Activated CD4-positive, alpha-beta T cell treated with anti-CD3 and anti-CD28 coated beads, Interleukin-2, Interleukin-4, amounts not matched to agents 100 ng/mL and 50 ng/mL, durations not matched to agents 16 hours and 8 hours (primary cell): ENCODE measurements at places on chromosomes 13 and 19.

DNA sequence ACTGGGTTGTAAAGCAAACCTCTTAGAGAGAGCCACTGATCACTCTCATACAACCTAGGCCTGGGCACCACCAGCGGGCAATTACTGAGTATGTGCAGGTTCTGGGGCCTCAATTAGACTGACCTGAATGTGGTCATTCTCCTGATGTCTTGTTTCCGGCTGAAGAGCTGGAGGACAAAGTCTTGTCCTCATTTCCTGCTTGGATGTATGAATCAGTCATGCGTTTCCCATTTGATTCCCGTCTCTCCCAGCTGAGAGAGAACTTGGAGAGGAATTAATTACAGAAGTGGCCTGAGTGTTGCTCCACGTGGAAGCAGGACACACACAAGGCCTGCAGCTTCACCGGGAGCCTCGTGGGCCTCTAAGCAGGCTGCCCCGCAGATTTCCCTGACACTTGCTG lies 799.3 kb upstream of the ARGLU1 start:
- DNase-seq = no peak

- no peak for DNase-seq
Observed at GRCh38 chr19:58277748-58278540, 811 bp upstream of the ZNF8 start.

GRCh38 chr13:97359181-97360057 lies 74.5 kb upstream of the RAP2A start:
- peak; percentile 68 for DNase-seq

GRCh38 chr19:17209126-17210036 lies 5.8 kb upstream of the USE1 start:
- DNase-seq = peak; percentile 50

DNA sequence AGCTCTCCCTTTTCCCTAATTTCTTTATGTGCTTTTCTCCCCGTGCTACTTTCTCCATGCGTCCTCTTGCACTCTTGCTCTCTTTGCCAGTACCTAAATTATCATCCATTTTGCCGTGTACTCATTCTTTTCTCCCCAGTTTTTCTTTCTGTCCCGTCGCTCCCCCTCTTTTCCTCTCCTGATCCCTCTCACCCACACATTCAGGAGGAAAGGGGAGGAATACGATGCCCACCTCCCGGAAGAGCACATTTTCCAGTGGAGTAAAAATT lies 821 bp downstream of the ZNF616 start:
- no peak for DNase-seq

DNA sequence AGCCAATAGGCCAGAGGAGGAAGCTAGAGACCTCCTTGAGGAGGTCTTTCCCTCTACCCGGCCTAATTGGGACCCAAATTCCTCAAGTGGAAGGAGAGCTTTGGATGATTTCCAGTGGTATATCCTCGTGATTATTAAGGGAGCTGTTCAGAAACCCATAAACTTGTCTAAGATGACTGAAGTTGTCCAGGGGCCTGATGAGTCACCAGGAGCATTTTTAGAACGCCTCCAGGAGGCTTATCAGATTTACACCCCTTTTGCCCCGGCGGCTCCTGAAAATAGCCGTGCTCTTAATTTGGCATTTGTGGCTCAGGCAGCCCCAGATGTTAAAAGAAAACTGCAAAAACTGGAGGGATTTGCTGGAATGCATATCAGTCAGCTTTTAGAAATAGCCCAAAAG lies 198.1 kb downstream of the ZNF486 start:
- DNase-seq = no peak

- DNase-seq = no peak
Observed at GRCh38 chr13:30292325-30292724, 15.0 kb downstream of the KATNAL1 start.

GRCh38 chr13:30963791-30964190 lies 31.3 kb downstream of the TEX26 start:
- no peak for DNase-seq

DNA sequence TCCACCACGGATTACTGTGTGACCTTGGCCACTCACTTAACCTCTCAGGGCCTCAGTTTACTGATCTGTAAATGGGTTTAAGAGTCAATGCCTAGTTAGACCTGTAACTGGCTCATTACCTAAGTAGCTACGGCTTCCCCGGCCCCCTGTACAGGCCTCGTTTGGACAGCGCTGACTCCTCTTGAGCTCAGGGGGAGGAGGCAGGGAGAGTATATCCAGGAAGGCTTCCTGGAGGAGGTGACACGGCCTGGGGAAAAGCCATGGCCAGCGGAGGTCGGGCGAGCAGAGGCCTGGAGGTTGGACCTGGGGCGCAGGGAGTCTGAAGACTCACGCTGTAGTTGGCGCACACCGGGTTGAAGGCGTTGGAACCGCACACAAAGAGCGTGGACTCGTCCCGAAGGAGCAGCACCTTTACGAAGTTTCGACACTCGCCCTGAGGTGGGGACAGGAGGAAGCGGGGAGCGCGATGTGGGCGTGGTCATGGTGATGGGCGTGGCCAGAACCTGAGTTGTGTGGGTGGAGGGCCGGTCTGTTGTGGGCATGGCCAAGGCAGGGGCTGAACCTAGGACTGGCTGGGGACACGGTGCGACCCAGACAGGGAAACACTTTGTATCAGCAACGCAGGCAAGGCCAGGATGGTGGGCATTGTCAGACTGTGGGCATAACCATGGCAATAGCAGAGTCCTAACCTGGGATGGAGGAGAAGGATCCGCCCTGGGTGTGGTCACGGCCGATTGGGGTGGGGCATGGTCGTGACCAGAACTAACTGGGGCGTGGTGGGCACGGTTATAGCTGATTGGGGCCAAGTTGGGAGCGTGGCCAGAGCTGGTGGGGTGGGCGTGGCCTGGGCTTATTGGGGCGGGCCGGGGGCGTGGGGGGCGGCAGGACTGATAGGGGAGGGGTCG lies 3.6 kb downstream of the SEMA6B start:
- DNase-seq = no peak

DNA sequence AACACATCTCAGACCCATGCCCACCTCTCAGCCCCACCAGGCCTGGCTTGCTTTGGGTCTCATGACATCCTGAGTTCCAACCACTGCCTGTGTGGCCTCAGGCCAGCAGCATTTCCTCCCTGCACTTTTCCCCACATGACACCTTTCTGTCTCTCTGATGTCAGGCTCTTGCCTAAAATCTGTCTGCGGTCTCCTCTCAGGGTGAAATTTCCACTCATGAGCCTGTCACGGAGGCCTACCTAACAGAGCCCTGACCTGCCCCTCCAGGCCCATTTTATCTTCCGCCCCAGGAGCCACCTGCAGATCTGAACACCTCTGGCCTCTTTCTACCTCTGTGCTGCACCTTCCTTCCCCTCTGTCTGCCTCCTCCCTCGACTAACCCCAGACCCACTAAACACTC lies 93.5 kb downstream of the ZDHHC20 start:
- DNase-seq = no peak

DNA sequence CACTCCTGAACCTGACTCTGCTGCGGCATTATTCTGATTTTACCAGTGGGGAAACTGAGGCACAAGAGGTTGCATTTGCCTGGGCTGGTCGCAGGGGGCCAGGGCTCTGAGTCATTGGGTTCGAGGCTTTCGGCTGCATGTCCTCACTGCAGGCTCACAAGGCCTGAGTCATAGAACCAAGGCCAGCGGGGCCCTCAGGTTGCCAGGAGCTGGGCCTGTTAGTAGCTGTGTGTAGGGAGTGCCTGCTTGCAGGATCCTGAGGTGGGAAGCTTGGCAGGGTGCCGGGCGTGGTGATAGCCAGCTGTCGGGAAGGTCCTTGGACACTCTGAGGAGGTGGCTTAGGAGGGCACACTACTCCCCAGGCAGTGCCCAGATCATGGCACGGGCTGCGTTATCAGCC lies 21.6 kb upstream of the F2RL3 start:
- no peak for DNase-seq

DNA sequence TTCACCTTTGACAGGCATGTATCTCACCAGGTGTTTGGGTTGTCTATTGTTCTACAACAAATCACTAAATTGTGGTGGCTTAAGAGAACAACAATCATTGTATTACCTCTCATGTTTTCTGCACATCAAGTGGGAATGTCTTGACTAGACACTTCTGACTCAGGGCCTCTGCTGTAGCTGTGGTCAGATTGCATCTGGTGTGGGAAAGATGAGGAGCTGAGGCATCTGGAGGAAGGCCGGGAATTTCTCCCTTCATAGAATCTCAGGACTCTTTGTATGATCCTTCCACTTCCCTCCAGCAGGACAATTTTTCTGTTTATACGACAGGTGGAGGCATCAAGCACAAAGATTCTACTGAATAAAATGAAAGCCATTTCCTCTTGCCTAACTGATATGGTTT lies 511.8 kb upstream of the NBEA start:
- DNase-seq = no peak

DNA sequence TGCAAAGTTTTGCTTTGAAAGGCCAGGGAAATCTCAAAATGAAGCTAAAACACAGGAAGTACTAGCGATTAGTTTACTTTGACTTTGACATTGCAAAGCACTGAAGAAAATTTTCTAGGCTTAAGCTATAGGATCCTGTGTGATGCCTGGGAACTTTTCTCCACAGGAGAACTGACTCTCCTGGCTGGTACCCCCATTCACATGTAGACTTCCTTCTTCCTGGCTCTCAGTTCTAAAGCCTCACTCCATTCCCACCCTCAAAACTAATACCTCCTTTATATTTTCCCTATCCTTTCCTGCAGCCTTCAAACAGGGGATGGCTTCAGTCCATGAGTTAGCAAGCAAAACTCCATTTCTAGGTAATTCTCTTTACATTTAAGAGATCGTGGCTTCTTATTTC lies 189.5 kb downstream of the SLITRK1 start:
- no peak for DNase-seq

DNA sequence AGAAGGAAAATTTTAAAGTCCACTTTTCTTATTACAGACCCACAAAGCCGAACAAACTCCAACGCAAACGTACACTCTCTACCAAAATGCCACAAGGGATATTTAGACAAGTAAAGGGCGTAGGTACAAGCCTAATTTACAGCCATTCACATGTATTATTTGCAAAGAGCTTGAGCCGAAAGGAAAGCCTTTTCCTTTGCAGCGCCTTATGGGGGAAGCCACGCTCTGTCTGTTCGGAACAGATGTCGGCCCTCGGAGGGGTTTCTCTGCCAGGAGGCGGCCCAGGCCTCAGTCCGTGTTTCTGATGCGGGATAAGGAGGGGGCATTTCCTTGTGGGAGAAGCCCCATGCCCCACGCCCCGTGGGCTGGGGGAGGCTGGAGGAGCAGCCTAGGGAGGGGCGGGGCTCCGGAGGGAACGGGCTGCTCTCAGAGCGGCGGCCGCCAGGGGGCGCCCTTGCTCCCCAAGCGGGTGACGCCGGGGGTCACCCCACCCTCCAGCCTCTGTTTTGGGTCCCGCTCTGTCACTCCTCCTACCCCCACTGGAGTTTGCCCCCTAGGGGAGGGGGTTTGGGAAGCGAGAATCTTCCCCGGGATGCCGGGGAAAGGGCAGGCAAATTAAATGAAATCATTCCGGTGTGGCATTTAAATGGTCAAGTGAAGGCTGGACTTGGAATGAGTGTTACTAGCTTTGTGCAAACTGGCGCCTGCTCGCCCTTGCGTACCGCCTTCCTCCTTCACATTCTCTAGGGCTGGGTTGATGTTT lies 2.9 kb downstream of the HTR2A start:
- DNase-seq = peak; percentile 57

DNA sequence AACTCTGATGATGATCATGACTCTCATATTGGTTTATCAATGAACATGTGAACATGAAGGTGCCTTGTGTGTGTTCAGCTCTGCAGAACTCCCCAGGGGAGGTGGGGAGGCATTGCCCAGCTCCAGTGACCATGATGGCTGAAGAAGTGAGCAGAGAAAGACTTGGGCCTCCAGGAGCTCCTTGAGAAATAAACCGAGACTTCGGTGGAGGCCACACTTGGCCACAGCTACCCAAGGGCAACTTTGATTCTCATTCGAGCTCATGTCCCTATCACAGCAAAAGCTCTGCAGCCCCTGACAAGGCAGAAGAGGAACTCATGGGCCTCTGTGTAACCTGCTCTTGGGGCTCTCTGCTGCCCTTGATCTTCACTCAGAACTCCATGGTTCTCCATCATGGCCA lies 44.1 kb upstream of the ZNF536 start:
- no peak for DNase-seq

DNA sequence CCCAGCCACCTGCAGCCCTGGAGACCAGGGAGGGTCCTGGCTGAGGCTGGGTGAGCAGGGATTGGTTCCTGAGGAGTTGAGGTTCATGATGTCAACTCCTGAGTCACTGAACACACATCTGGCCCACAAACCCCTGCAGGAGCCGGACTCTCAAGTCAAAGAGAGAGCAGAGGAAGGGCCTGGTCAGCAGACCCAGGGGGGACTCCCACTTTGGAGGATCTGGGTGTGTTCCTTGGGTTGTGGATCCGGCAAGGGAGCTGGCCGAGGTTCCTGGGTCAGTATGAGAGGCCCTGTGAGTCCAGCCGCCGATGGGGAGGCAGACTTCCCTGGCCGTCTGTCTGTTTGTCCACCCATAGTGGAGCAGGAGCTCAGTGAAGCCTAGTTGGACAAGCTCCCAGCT lies 4.0 kb downstream of the SLC7A10 start:
- DNase-seq = no peak

GRCh38 chr13:67844574-67844973 lies 614.4 kb upstream of the PCDH9 start:
- DNase-seq = no peak

DNA sequence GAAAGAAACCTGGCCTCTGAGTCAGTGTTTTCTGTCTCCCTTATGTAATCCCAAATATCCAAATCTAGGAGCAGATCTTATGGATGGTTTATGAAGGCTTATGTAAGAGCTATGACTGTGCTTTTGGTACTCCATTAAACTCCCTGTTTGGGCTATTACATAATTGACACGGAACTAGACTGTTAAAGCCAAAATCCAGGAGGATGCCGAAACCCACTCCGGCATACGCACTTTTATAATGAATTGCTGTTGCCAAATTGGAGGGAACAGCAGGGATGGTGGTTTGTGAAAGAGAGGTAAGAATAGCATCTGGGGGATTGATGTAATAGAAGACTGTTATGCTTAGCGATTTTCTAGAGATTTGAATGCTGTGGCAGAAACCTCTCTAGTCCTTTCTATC lies 2.0 kb downstream of the MTUS2 start:
- no peak for DNase-seq

DNA sequence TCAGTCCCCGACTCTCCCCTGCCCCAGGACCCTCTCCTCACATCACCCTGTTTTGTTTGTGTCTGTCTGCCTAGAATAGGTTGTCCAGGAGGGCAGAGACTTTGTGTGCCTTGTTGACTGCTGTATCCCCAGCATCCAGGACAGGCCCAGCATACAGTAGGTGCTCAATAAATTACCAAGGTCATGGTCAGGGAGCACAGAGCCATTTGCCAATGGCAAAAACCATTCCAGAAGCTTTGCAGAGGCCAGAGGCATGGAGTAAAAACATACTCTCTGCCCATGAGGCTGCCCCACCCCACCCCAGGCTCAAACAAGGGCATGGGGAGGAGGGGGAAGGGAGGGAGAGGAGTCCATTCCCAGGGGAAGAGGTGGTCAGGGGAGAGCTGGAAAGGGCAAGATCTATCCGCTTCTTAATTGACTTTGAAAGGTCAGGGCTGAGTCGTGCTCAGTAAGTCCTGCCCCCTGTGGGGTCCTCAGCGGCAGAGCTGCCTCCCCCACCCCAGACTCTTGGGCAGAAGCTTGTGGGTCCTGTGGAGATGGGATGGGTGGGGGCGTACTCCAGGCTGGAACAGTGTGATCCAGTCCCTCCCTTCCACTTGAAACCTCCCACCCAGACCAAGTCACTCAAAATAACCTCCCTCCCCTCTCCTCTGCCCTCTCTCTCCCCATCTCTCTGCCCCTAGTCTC lies 4.4 kb downstream of the GPR4 start:
- no peak for DNase-seq

GRCh38 chr13:44398606-44399005 lies 25.0 kb downstream of the SERP2 start:
- no peak for DNase-seq
